ENCODE measurements at places on chromosomes 12 and 14.

DNA sequence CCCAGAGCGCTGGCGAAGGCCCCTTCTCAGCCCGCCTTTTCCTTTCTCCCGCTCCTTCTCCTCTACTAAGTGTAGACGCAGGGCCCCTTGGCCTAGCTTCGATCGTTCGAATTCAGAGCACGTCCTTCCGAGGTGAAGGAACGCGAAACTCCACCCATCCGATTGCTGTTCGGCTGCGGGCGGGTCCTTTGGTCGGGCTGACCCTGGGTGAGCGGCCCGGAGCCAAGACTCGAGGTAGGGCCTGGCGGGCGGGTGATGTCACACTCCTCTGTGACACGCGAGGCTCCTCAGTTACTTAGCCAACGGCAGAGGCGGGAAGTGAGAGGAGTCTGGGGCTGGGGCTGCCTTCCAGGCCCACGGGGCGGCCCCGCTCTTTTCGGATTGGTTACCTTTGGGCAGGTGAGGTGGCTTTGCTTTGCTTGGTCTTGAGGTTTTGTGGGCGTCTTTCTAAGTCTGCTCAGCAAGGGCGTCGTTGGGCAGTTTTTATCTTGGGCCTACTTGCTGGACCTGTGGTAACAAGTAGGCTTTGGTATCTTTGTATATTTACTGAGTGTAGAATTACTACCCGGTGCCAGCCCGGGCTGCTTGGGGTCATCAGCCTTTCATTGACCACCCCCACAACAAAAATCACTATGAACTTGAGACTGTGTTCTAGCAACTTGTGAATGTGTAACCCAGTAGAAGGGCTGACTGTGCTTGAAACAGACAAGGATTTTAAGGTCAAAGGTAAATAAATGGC lies 694 bp downstream of the TMBIM6 start:
- peak; percentile 70 for DNase-seq

- no peak for DNase-seq
Observed at GRCh38 chr12:46207644-46208043, 61.2 kb downstream of the SLC38A1 start.

GRCh38 chr12:129534966-129535750 lies 368.7 kb downstream of the TMEM132D start:
- no peak for DNase-seq

DNA sequence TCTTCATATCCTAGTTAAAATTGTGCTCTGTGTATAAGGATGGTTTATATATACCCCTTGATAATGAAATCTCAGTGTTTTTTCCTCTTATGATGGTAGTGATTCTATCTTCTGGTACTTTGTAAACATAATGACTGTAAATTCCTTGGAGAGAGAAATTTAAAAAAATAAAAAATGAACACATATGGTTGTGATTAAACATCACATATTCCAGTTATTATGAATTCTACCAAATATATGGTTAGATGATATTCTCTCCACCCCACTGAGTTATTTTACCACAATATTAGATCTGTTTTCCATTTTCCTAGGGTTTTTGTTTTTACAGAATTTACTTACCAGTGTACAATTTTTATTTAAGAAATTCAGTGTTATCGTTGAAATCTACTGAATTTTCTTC lies 481.9 kb upstream of the NOVA1 start:
- DNase-seq, result no peak

DNA sequence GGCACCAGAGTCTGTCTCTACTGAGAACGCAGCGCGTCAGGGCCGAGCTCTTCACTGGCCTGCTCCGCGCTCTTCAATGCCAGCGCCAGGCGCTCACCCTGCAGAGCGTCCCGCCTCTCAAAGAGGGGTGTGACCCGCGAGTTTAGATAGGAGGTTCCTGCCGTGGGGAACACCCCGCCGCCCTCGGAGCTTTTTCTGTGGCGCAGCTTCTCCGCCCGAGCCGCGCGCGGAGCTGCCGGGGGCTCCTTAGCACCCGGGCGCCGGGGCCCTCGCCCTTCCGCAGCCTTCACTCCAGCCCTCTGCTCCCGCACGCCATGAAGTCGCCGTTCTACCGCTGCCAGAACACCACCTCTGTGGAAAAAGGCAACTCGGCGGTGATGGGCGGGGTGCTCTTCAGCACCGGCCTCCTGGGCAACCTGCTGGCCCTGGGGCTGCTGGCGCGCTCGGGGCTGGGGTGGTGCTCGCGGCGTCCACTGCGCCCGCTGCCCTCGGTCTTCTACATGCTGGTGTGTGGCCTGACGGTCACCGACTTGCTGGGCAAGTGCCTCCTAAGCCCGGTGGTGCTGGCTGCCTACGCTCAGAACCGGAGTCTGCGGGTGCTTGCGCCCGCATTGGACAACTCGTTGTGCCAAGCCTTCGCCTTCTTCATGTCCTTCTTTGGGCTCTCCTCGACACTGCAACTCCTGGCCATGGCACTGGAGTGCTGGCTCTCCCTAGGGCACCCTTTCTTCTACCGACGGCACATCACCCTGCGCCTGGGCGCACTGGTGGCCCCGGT lies at the start of gene PTGDR:
TSS of gene PTGDR (plus strand) at position 198 of the 778 bp plus-strand sequence. CDS start at position 315, 117 bp downstream.
- no peak for DNase-seq

DNA sequence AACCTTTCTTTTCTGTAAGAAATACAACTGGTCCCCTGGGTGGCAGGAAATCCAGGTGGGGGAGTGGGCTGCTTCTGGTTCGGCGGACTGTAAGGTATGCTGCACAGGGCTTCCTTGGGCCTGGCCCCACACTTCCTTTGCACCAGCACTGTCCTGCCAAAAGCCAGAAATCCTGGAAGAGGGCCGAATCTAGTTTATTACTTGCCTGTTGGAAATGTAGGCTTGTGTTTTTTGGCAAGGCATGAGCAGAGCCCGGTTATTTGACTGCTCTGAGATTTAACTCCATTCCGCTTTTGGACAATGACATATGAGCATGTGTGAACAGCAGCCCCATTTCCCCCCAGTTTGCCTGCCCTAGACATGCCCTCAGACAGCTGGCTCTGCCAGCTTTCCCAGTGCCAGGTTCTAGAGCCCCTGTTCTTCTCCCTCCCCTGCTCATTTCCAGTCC lies 86.6 kb downstream of the BORCS5 start:
- no peak for DNase-seq

DNA sequence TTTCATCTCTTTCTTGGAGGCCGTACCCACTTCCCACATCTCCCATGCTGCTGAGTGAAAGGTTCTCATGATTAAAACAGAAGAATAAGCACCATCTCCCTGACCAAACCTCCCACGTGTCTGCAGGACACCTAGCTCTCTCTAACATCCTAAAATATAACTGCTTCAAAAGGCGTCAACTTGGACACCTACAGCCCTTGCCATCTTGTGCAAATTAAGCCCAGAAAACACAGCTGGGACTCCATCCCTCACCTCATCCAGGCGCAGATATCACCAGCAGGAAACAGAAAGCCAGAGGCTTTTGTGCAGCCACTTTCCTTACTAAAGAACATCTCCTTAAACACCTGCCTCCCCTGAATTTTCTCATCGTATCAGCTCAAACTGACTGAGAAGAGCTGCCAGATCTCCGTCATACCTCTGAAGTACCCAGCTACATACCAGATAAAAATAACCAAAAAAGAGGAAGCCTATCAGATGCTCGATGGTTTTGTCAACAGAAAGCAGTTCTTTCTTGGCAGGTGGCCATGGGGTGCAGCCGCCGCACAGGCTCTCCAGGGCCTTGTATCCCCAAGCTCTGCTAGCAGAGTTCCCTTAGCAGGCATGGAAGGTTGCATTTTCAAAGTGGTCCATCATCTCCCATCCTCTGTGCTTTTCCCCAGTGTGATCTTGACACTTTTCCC lies 28.8 kb downstream of the MAP3K9 start:
- no peak for DNase-seq

- no peak for DNase-seq
Observed at GRCh38 chr12:53964315-53964713, 8.6 kb upstream of the HOXC11 start.

DNA sequence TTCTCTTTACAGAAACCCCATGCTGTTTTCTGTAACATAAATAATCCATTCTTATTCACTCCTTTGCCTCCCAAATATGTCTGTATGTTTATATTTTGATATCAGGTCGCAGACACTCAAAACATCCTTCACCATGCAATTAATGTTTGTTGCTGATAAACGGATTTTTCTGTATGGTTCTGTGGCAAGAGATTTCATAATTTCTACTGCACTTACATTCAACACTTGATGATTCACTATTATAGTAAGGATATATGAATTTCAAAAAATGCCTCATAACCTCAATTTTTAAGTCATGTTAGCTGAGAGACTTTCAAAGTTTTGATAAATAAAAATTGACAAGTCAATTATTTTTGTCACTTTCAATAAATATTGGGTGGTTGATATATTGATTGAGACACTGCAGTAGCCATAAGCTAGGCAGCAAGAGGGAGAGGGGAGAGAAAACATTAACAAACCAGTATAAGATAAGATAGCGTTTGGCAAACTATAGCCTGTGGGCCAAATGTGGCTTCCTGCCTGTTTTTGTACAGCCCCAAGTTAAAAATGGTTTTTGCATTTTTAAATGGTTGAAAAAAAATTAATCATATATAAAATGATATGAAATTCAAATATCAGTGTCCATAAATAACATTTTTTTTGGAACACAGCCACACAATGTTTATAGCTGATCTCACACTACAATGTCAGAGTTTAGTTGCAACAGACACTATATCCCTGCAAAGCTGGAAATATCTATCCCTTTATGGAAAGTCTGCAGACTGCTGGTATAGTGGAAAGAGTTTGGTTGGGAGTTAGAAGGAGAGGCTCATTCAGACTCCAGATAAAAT lies 18.3 kb downstream of the ALDH6A1 start:
- DNase-seq, result no peak

- DNase-seq, result no peak
Observed at GRCh38 chr14:62443796-62444195, 601.5 kb downstream of the KCNH5 start.

- DNase-seq, result no peak
Observed at GRCh38 chr12:56720731-56721151, 4.4 kb downstream of the NACA start.

DNA sequence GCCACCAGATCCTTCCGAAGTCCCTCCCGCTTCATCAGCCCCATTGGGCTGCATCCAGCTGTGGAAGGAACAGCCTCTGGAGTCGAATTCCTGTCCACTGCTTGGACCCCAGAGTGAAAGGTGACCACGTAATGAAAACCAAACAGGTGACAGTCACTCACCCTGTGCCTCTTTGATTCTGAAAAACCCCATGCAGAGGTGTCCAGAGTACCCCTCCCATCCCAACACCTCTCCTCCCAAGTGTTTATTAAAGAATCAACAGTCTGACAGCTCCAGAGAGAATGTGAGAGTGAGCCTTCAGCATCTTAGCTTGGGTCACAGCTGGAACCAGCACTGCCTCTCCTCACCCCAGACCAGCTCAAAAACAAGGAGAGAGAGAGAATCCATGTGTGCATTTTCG lies 178.6 kb upstream of the NOS1 start:
- no peak for DNase-seq

DNA sequence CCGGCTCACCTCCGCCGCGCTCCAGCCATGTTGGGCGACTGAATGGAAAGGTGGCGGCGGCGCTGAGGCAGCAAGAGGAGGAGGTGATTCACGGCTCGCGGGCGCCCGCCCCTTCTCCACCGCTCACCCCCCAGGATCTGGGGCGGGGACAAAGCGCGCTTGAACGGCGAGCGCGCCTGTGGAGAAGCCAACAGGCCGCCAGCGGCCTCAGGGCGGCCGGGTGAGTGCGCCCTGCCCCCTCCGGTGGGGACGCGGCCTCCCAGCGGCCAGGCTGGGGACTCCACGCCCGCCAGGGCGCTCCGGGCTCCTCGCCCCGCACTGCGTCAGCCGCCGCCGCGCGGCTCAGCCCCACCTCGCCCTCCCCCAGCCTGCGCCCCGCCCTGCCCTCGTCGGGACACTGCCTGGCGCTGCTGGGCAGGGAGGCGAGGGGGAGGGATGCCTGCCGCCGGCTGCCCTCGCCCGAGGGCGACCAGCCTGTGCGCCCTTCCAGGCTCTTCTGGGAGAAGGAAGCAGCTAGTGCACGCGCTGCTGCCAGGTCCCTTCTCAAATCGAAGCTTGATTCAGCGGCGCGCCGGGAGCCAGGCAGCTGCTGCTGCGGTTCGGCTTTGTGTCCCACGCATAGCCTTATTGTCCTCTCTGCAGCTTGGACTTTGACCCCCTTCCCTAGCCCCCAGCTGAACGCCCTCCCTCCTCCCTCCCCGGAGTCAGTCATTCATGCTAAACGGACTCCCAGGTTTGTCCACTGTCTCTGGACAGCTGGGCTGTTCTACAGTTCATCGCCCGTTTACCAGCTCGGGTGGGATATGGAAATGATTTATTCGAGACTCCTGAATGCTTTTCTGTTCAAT lies at the start of gene KIF21A:
TSS of gene KIF21A (minus strand) at position 40 of the 848 bp plus-strand sequence. CDS start 150 bp downstream, outside the sequence.
- DNase-seq, result peak; percentile 74

- DNase-seq, result peak; percentile 15
Observed at GRCh38 chr14:66359500-66359899, 126.7 kb upstream of the CCDC196 start.

GRCh38 chr12:30691122-30691879 lies 4.4 kb downstream of the IPO8 start:
- DNase-seq, result no peak

DNA sequence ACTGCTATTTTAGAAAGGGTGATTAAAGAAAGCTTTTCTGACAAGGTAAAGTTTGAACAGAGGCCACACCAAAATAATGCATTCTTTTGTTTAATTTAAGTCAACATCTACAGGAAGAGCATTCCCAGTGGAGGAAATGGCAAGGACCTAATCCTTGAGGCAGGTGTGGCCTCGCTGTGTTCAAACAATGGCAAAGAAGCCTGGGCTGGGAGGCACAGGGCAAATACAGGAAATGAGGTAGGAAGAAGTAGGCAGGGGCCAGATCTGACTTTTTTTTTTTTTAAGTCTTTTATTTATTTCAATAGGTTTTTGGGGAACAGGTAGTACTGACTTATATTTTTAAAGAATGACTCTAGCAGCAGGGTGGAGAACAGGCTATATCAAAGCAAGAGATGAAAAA lies 53.5 kb downstream of the ARMH4 start:
- no peak for DNase-seq

- DNase-seq, result no peak
Observed at GRCh38 chr12:118034429-118035189, 18.1 kb downstream of the RFC5 start.

GRCh38 chr12:108807476-108807875 lies 49.9 kb downstream of the SSH1 start:
- DNase-seq, result no peak

DNA sequence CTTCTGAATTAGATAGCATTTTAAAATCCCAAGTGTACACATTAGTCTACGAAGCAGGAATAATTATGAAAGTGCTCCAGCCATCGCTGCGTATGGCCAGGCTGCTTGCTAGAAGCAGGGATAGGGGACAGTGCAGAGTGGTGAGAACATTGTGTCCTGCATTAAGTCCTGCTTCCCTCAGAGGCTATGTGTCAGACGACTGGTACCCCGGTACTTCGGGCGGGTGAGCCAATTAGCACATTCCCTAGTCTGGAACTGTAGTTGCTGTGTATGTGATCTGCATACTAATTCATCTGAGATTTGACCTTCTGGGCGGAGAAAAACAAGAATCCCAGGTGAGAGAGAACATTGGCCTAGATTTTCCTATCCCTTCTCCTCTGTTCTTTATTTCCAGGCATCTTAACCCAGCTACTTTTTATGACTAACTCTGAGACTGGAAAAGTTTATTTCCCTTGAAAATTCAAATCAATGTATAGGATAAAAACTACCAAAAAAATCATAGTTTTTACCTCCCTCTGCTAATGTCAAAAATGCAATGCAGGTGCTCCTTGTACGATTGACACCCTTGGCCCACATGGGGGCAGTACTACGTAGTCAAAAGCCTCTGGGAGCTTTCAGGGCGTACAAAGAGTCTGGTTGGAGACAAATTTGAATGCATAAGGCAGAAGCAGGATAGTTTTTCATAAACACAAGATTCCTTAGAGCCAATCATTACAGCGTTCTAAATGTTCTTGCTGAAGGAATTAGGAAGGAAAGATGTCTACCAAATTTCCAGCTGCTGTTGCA lies 764.3 kb downstream of the NOVA1 start:
- DNase-seq, result no peak
